ENCODE measurements at places on chromosomes 3 and 15.

- no peak for DNase-seq
Observed at GRCh38 chr3:187662848-187663409, 7.3 kb downstream of the SST start.

DNA sequence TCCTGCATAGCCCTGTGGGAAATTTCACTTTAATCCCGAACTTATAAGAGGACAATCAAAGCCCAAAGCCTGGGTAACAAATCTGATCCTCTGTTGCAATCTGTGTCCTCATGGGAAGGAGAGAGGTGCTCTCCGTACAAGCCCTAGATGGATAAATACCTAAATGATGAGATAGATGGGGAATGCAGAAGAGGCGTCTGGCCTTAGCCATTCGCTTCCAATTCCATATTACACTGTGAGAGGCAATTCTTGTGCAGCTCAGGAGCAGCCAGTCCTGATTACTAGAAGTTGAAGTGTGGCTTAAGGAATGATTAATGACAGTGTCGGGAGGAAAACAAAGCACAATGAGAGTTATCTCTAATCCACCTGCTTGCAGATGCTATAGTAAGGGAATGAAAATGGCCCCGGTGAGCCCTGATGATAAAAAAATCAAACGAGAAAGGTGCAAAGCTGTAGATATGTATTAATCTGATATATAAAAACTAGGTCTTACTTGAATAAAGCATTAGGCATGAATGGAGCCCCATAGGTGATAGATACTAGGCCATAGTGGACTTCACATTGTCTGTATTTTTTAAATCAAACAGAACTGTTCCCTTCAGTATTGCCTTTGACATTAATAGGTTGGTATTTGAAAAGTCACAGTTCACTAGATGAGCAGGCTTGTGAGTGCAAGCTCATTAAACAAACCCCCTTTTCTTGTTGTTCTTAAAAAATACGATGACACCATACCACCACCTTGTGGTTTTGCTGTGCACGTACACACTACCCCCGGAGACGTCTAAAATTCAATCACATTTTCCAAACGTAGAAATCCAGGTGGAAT is 54.2 kb upstream of the TMCO5A start:
- no peak for DNase-seq

GRCh38 chr15:73050561-73051295 is 1.5 kb upstream of the NEO1 start:
- DNase-seq: no peak

- no peak for DNase-seq
Observed at GRCh38 chr15:45414215-45414885, 36.0 kb upstream of the GATM start.

DNA sequence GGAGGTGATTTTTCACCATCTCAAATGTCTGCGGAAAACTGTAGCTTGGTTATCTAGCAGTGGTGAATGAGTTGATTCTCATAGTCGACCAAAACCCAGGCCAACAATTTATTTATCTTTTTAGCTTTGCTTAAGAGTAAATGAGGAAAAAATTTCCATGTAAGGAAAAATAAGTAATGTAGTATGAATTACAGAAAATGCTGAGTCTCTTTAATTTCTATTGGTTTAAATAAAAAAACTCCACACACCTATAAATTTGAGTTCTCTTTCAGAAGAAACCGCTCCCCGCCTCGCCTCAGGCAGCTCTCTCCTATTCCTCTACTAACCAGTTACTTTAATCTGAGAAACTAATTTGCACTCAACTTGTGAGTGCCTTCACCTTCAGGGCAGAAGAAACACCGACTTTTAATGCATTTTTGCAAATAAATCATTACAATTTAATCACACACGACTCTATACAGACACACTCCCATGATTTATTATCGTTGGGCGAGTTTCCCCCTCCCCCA is 540 bp upstream of the RSRC1 start:
- no peak for DNase-seq

DNA sequence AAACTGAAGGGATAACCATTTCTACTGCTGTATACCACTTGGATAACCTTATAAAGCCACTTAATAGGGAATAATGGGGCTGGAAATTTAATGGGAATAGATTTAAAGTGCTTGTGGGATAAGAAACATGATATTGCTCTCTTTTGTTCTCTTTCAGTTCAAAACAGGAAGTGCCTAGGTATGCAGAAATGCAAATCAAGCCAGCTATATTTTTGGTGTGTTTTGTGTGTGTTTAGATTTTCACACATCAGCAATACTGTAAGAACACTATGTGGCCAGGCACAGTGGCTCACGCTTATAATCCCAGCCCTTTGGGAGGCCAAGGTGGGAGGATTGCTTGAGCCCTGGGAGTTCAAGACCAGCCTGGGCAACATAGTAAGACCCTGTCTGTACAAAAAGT is 442.3 kb upstream of the TPRG1 start:
- no peak for DNase-seq

GRCh38 chr3:192772240-192772894 is 45.0 kb upstream of the FGF12 start:
- DNase-seq: no peak

- DNase-seq: no peak
Observed at GRCh38 chr3:43191116-43191515, 85.2 kb upstream of the POMGNT2 start.

- no peak for DNase-seq
Observed at GRCh38 chr3:127786353-127787070, 35.8 kb downstream of the MGLL start.

DNA sequence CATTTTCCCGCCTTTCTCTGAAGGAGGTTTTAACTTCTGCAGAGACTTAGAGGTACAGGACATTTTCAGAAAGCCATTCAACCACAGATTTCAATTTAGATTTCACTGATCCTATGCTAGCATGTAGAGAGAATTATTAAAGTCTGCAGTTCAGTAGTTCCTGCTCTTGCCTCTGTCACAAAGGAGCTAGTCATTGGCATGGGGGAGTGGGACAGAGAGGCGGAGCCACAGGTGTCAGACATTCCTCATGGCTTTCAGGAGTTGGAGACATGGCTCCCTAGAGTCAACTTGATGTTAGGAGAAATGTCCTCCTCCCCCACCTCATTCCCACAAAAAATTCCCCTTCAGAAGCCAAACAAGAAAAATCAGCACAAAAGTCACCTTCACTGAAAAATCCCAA is 66.0 kb upstream of the SIAH2 start:
- no peak for DNase-seq

DNA sequence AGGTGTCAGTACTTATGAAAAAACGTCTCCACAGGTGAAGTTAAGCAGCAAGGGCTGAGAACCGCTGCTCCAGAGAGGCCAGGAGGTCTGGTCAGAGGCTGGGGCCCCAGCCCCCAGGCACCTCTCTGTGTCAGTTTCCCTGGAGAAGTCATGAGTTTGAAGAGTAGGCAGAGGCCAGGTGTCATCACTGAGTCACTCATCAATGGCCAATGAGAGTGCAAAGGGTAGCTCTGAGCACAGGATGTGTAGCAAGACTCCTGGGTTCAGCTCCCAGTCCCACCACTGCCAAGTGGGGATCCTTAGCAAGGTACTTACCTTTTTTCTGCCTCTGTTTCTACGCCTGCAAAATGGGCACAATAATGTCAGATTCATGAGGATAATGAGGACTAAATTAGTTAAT is 47.9 kb downstream of the CORO2B start:
- DNase-seq: no peak

GRCh38 chr15:31435912-31436628 is 109.4 kb downstream of the KLF13 start:
- no peak for DNase-seq

DNA sequence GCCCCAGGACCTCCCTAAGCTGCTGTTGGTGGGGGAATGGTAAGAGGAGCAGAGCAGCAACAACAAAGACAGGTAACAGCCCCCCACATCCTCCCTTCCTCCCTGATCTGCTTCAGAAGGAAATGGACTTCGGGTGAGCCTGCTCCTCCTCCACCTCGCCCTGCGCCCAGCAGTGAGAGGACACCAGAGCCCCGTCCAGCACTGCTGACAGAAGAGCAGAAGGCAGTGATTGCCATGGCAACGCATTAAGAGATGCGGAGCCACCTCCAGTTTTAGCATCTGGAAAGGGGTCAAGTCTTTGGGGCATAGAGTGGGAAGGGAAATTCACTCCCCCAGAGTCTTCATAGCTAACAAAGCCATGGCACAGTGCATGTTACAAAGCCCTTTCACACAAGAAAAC is 77.6 kb upstream of the HRH1 start:
- no peak for DNase-seq

DNA sequence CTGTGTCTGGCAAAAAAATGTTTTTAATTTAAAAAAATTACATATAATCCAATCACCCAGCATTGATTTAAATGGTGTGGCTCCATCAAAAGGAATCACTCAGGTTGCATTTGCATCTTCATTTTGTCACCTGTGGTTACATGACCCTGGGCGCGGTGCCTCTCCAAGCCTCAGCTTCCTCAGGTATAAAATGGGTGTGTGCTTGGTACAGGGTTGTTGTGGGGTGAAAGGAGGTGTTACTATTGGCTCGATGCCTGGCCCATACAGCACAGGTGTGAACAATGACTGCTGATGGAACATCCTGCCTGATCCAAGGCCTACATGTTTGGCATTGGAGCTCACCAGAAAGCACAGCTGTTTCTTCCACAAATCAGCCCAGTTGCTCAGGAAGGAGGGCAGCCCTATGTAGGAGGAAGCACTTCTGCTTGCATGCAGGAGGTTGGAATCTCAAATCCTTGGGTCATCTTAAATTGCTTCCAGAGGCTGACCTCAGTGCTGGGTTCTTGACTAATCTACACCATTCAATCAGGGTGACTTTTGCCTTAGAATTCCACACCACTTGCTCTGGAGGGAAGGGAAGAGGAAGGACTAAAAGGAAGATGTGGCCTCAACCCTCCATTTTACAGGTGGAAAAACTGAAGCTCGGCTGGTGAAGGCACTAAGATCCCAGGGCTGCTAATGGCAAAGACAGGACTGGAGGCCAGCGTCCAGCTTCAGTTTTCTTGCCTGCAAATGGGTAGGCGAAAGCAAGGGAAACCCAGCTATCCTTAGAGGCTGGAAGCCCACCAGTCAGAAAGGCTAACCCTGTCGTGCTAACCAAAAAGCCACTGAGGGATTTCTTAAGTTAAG is 31.7 kb downstream of the BHLHE40 start:
- no peak for DNase-seq

DNA sequence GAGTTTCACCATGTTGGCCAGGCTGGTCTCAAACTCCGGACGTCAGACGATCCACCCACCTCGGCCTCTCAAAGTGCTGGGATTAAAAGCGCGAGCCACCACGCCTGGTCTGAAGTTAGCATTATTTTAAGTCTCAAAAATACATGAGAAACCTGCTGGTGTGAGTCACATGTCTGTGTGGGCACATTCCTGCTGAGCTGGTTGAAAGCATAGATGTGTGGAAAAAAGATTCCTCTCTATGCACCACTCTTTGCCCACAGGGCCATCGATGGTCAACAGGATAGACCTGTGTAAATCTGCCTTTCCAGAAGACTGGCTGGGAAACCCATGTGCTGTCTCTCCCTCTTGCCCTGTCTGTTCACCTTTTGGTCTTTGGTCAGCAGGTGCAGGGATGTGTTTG is 63.5 kb downstream of the CHRD start:
- no peak for DNase-seq

GRCh38 chr15:28033443-28033842 is 65.7 kb downstream of the OCA2 start:
- no peak for DNase-seq

GRCh38 chr3:189646853-189647542 is 15.8 kb downstream of the TP63 start:
- DNase-seq: no peak

- no peak for DNase-seq
Observed at GRCh38 chr3:193389335-193389734, 10.8 kb upstream of the ATP13A5 start.

DNA sequence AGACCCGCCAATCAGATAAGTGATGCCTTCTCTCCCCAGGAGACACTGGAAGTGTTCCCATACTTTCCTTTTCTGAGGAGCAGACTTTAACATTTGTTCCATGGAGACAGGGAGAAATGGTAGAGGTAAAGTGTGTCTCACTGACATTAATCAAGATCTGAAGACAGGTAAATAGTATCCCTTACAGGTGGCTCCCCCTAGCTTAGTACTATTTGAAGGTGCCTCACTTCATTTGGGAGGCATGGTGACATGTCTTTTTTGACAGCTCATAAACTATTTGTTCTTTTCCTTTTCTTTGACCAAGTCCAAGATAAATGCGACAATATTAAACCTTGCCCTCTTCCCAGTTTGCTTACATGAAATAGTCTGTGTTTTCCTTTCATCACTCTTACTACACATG is 485.6 kb upstream of the IL12A start:
- no peak for DNase-seq

- no peak for DNase-seq
Observed at GRCh38 chr3:106728315-106729098, 648.7 kb upstream of the CCDC54 start.

DNA sequence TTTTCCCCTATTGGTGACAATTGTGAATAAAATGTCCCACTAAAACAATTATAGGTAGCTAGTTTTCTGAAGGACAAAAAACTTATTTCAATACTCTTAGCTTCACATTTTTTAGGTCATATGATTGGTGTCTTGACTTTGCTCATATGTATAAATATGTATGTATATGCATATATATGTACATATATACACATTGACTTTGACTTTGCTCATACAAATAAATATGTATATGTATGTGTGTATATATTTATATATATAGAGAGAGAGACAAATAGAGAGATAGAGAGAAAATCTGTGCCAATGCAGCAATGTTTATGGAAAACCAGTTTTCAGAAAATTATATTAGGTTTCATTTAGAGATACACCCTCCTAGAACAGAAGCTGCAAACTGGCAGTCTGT is 5.7 kb downstream of the MDFIC2 start:
- no peak for DNase-seq

GRCh38 chr15:31606931-31607497 is 280.4 kb downstream of the KLF13 start:
- DNase-seq: no peak

- DNase-seq: no peak
Observed at GRCh38 chr3:190496859-190497258, 17.0 kb upstream of the IL1RAP start.

GRCh38 chr3:160781402-160781801 is 25.4 kb downstream of the PPM1L start:
- DNase-seq: no peak

DNA sequence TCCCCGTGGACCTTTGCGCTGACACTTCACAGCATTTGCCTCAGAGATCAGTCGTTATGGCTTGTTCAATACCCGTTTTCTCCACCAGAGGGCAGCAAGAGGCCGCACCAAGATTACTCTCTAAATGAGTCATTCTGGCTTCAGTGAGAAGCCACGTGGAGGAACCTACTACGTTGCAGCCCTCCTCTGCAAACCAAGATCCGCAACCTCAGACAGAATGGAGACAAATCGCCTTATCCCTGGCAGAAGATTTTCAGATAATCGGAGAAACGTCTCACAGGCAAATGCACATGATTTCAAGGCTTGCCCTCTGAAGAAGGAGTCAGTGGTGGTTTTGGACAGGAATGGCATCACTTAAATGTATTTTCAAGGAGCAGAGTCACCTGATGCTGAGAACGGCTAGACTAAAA is 60.5 kb downstream of the GTPBP8 start:
- peak; percentile 63 for DNase-seq

GRCh38 chr15:99916668-99917223 is 183.5 kb upstream of the LYSMD4 start:
- DNase-seq: no peak

Data from GM12878 (cell line).